ENCODE measurements at places on chromosomes 3 and 15.

DNA sequence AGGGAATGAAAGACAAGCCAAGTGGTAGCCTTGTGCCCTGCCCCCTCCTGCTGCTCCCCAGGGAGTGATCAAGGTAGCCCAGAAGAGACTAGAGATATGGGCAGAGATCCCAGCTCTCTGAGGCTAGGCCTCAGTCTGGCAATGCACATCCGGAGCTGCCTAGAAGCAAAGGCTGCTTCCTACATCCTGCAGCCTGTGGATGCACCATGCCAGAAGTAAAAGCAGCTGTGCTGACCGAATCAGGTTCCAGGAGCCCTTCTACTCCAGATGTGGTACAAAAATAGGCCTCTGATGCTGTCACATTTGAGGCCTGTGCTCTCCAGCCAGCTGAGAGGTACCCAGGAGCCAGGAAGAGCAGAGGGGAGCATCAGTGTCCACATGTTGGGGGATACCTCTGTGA, 16.0 kb downstream of the TRAIP start:
- no peak for DNase-seq

- DNase-seq = no peak
Observed at GRCh38 chr3:190911382-190911781, 48.9 kb upstream of the GMNC start.

DNA sequence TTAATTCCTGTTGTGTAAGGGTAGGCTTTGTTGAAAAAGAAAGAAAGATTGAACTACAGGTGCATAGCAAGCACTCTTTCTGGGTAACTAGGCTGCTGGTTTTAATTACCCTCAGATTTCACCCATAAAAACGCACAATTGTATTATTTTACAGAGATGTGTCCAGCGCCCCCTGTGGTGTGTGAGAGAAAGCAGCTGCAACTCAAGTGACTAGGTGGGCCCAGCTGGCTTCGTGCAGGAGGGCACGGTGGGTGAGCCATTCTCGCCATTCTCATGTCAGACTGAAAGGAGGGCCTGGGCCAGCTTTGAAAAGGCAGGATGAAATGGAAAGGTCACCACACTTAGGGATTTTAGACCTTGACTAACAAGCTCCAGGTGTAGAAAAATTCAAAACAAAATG, 122.6 kb downstream of the LRIG1 start:
- DNase-seq = no peak

DNA sequence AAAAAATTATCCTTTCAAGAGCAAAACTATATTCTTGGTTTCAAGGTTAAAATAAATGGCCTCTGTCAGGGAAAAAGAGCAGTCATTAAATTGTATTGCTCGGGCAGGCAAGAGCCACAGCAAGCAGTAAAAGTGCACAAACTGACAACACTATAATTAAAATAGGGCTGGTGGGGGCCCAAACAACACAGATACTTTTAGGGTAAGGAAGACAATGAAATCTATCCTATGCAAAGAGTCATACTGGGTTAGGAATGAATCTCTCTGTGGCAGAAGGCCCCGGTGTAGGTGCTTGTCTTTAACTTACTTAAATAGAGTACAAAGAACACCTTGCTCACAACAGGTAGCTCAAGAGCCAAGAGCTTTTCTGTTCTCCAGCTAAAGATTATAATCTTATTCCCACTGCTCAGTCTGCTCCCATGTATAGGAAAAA, 94.7 kb downstream of the DLG1 start:
- DNase-seq = no peak

GRCh38 chr15:68432441-68433064, 590 bp upstream of the ITGA11 start:
- no peak for DNase-seq

DNA sequence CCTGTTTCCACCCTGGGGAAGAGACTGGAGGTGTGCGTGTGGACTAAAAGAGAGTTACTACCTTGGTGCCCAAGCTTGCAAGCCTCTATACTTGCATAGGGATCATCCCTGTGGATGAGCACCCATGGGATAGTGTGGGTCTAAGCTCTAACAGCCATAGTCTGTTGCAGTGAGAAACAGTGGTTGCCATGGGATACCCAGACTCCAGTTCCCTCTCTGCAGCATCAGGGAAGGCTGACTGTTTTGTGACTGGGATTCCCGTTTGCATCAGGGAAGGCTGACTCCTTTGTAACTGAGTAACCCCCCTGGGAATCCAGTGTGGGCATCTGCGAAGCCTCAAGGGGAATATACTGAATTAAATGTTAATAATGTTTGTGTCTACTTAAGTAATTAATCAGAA, 196.1 kb downstream of the ZNF621 start:
- no peak for DNase-seq

DNA sequence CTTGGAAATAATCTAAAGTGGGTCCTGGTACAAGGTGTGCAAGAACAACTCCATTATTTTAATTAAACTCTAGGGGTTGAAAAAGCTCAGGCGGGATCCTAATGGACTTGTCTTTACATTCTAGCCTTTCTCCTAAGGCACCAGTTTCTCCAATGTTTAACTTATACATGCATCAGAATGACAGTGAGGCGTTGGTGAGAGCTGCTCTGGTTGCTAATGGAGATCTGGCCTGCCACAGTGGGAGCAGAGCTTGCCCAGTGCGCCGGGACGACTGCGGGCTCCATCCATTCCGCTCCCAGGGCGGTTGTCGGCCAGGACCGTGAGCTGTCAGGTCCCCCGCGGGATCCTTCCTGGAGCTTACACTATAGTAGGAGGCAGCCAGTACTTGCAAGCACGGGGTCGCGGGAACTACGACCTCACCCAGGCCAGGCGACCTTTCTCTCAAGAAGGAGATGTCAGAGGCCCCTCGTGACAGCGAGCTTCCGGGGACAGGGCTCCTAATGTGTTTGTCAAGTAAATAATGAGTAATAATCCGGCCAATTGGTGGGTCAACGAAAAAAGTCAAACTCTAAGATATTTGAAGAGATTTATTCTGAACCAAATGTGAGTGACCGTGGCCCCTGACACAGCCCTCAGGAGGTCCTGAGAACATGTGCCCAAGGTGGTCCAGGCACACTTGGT, 991 bp upstream of the HIGD1A start:
- DNase-seq = no peak

DNA sequence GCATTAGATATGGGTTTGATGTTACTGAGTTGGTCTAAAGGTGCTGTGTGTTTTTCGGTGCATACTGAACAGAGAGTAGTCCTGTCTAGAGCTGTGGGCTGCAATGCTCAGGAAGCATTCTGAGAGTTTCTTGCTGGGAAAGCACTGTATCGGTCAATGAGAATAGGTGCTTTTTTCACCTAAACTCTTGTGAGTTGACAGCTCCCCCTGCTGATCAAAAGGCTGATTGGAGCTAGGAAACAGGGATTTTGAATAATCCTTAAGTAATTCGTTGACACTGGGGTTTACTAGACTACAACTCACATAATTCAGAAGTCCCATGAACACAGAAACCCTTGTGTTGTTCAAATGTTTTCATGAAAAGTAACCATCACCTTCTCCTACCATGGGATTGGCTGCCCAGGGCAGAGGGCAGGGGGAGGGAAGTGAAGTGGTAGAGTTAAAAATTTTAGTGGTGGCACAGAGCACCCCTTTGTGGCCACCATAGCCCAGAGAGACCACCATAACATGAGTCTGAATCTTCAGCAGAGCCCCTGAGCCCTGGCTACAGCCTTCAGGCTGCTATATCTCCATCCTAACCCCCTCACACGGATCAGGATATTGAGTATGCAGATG, 13.0 kb upstream of the MANF start:
- DNase-seq = peak; percentile 52

GRCh38 chr15:84765675-84766074, 17.3 kb downstream of the ZNF592 start:
- DNase-seq = no peak

- DNase-seq = no peak
Observed at GRCh38 chr3:24123596-24123995, 178.5 kb downstream of the NR1D2 start.

- DNase-seq = no peak
Observed at GRCh38 chr15:28082891-28083684, 16.0 kb downstream of the OCA2 start.

GRCh38 chr3:49924683-49925082, 4.9 kb downstream of the MON1A start:
- no peak for DNase-seq

GRCh38 chr15:39666677-39667076, 85.8 kb downstream of the THBS1 start:
- DNase-seq = no peak

DNA sequence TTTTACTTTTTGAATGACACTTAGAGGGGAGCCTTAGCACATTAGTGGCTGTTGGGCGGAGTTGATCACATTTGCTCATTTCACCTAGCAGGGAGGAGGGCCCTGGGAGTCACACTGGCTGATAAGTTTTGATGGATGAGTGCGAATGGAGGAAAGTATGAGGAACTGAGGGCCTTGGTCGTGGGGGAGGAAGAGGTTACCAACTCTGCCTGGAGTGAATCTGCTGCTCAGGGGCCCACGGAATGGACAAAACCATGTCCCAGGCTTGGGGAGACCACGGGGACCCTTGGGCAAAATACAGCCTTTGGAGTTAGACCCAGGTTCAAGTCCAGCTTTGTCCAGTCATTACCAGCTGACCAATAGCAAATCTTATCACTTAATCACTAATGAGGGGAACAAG, 5.1 kb upstream of the FLNB start:
- DNase-seq = no peak

GRCh38 chr3:151557068-151557840, 96.4 kb upstream of the IGSF10 start:
- DNase-seq = no peak

- DNase-seq = no peak
Observed at GRCh38 chr3:177426878-177427495, 229.7 kb upstream of the TBL1XR1 start.

DNA sequence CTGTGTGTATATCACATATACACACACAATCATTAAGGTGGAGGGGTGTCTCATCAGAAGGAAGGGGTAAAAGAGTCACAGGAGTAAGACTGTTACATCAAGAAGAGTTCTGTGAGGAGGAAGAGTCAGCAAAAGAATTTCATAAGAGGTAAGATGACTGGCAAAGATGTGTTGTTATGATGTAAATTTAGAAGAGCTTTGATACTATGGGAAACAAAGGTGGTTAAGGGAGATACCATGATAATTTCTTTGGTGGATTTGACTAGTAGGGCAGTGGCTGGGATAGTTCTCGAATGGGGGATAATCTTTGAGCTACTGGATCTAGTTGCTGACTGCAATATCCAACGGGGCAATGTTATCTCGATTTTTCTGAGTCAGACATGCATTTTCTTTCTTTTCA, 61.6 kb downstream of the STAG1 start:
- DNase-seq = no peak

GRCh38 chr3:4888913-4889846, 90.1 kb upstream of the BHLHE40 start:
- no peak for DNase-seq

- DNase-seq = no peak
Observed at GRCh38 chr3:42655980-42656679, 2.6 kb downstream of the ZBTB47 start.

GRCh38 chr3:42647821-42648459, 5.6 kb upstream of the ZBTB47 start:
- no peak for DNase-seq

DNA sequence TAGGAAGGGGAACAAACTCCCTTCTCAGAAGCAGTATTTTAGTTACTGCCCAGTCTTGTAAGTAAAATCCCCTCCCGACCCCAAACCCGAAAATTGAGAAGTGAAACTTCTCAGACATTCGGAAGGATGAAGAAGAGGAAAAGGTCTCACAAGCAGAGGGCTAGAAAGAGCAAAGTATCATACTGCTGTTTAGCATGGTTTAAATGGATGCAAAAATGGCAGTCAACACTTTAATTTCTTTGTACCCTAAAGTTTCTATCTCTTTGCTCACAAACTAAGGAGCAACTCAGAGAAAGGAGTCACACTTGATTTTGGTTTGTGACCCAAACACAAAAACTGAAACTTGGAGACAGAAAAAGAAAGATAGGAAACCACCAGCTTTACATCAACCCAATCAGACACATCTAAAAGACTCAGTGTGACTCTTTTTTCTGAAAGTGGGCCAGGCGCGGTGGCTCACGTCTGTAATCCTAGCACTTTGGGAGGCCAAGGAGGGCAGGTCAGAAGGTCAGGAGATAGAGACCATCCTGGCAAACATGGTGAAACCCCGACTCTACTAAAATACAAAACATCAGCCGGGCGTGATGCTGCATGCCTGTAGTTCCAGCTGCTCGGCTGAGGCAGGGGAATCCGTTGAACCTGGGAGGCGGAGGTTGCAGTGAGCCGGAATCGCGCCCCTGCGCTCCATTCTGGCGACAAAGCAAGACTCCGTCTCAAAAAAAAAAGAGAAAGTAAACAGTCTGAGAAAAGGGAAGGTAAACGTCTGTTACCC, 63.2 kb upstream of the ATP11B start:
- no peak for DNase-seq

DNA sequence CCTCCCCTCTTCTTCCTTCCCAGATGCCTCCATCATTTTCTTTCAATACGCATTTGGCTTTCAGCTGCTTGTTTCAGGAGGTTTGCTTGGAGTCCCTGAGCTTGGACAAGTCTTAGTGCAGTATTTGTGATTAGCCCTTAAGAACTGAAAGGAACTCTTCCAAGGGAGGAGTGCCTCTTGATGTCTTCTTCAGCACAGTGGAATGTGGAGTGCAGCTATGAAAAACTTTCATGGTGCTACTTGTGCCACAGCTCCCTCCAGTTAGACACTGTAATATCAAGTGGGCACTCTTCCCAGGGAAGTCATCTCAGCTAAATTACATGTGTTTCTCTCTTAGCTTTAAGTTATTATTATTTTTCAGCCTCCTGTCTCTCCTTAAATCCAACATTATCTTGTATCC, 173.1 kb downstream of the NECTIN3 start:
- DNase-seq = no peak

- no peak for DNase-seq
Observed at GRCh38 chr15:87604857-87605446, 651.6 kb downstream of the NTRK3 start.

DNA sequence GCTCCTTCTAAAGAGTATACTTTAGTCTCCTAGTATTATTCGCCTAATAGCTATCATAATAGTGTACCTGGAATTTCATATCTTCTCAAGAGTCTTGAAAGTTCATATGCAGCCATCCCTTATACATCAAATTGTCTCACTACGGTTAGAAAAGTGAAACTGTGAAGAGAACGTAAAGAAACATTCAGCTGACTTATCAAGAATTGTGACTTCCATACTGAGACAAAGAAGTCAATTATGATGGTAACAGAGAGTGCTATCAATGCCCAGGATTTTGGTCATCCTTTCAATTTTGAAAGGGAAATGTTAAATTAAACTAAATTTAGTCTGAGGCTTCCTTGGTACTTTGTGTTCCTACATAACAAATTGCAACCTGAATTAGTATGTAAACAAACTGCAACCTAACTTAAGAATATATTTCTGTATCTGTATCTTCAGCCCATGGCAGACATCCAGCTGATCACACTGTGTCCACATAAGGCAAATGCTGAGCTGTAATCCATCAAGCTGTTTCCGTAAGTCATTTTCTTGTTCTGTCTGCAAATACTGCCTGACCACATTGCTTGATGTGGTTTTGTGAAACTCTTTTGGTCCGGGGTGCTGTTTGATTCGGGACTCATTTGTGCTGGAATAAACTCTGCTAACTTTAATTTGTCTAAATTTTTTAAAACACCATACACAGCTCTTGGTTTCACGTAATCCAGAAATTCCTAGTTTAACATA, 469.6 kb downstream of the SI start:
- DNase-seq = no peak

- DNase-seq = no peak
Observed at GRCh38 chr3:184656829-184657681, 54.8 kb downstream of the MAGEF1 start.

Measured in smooth muscle cell of the brain vasculature (primary cell).